ENCODE measurements at places on chromosomes 4 and X.

DNA sequence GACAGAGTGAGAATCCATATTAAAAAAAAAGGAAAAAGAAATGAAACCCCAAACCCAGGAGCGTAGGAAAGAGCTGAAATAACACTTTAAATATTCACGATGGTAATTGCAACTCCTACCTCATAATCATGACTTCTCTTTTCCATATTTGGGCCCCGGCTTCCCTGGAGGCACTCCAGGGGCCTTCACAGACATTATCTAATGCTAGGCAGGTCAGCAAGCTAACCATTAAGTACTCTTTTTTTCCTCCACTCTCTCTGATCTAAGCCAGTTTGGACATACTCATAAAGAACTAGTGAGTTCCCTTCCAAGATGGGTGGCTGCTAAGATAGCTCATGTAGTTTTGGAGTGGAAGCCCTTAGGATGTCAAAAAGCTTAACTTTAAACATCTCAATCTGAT lies 83.2 kb downstream of the SH3KBP1 start:
- no peak for DNase-seq

- no peak for DNase-seq
These were observed 3.1 kb upstream of the PCDH10 start for GRCh38 chr4:133145758-133146573.

DNA sequence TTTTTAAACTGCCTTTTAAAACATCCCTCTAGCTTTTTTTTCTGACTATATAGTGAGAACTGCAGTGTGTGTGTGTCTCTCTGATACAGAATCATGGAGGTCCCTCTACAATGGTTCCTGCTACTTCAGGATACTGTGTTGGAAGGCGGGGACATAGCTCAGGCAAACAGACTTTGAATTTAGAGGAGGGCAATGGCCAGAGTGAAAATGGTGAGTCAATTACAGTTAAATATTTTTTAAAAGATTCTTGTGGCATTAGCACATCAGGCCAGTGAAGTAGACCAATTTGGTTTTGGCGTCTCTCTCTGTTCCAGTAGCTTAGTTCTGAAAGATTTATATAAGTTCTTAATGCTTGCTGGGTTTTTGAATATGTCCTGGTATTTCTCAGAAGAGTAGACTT lies 47.1 kb downstream of the ALG13 start:
- no peak for DNase-seq

DNA sequence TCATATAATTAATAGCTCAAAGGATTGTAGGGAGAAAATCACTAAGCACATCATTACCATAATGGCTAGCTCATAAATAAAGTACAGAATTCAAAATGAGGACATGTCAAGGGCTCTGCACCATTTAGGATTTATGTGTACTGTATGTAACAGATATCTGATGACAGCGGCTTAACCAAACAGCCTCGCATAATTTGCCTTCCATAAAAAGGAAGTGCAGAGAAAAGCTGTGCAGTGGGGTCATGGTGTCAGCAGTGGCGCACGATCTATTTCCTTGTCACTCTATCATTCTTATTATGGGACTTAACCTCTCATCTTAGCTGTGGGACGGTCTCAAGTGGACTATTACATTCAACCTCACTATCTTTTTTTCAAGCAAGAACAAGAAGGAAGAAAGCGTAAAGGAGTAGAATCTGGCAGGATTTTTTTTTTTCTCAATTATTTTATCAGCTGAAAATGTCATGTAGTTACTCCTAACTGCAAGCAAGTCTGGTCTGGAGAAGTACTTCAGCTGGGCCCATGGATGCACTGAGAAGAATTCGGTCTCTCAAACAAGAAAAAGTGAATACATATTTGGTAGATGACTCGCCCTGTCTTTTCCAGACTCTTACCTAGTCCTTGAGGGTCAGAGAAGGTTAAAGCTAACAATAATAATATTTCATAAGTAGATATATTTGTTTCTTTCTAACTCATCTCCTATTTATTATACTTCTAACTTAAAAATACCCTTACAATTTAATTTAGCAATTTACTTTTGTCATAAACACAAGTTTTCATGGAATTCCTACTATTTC lies 94.6 kb downstream of the COX18 start:
- no peak for DNase-seq

GRCh38 chr4:33722800-33723516 lies 2521.4 kb downstream of the ARAP2 start:
- no peak for DNase-seq

- no peak for DNase-seq
These were observed 1.4 kb downstream of the HGFAC start for GRCh38 chr4:3442959-3443749.

DNA sequence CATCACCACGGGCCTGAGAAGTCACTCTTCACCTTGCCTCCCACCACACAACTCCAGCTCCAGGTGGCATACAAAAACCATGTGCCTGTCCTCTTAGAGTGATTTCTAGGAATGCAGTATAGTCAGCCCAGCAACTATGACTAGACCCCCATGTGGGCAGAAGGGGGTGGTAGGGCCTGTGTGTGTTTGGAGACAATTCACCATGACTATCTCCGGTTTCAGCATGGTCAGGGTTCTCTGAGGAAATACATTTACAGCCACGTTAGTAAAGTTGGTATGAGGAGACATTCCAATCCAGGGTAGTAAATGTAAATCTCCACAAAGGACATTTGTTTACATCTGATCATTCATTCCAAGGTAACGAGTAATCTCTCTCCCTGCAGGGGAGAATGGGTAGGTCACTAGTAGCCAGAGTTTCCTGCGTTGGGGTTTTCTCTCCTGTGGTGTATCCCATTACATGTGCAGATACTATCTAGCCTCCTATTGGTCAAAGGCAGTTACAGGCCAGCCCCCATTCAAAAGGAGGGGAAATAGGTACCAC lies 4.2 kb upstream of the MTMR1 start:
- DNase-seq: no peak

- DNase-seq: no peak
These were observed 900.9 kb upstream of the EPHA5 start for GRCh38 chr4:66571145-66571695.

- DNase-seq: no peak
These were observed 5.7 kb downstream of the ZNF280C start for GRCh38 chrX:130263016-130263415.

GRCh38 chr4:19736968-19737756 lies 514.5 kb upstream of the SLIT2 start:
- DNase-seq: no peak

GRCh38 chr4:13968723-13969122 lies 341.2 kb upstream of the BOD1L1 start:
- no peak for DNase-seq

DNA sequence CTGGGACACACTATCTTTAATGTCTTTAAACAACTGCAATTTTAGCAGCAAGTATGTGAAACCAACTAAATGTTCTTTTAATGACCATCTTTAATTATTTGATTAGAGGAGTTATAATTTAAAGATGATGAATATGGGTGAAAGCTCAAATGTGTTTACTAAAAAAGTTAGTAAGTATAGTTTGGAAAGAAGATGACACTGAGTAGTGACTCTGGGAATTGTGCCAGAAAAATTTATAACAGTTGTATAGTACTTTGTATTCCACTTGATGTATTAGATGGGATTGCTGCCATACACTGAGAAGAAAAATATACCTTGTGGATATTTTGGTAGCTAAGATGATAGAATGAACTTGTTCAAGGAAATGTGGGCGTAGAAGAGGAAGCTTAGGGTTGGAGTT lies 19.5 kb upstream of the PACRGL start:
- DNase-seq: no peak

- no peak for DNase-seq
These were observed 54.2 kb downstream of the MSX1 start for GRCh38 chr4:4913628-4914027.

- DNase-seq: no peak
These were observed 207.7 kb downstream of the MGST2 start for GRCh38 chr4:139873111-139873860.

DNA sequence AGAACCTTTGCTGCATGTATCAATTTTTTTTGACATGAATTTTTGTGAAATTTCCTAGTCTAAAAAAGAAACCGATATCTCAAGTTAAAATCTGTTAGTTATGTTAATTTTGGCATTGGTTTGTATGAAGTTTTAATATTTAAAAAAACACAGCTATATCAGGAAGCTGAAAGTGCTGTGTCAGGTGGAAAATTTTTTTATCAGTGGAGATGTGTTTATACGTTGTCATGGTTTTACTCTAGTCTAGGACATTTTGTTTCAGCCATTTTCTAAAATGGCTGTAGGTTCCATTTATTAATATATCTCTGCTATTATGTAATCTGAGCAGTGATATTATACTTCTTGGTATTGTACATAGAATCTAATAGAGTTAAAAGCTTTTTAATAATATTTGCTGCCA lies 34.2 kb downstream of the OCRL start:
- no peak for DNase-seq

GRCh38 chrX:48467281-48467761 lies 2.7 kb downstream of the SLC38A5 start:
- no peak for DNase-seq

- DNase-seq: no peak
These were observed 74.7 kb downstream of the CHRNA9 start for GRCh38 chr4:40409835-40410234.

- DNase-seq: no peak
These were observed 46.9 kb upstream of the ATP8A1 start for GRCh38 chr4:42703813-42704212.

DNA sequence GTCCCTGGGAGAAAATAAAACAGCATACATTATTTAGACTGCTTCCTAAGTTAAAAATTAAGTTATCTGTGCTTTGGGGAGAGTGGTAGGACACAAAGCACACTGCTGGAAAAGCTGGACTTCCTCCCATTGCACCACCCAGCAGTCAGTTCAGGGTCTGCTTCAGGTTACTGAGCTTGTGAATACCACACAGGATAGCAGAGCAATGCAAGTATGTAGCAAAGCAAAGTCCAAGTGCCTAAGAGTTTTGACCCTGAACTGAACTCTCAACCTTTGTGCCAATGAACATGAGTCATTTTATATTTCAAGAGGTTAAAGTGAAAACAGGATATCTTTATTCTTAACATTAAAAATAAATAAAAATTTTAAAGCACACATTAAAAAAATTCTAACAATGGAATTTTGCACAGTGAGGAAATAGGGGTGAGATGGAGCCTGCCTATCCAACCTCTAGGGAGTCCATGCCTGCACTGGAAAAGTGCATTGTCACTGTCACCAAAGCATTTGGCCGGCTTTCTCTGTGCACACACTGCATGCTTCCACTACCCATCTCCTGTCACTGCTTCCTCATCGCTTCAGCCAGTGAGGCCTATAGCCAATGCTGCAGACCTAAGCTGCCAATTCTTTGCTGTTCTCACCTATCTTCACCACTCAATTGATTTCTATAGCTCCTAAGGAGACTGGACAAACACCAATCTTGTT lies 50.9 kb downstream of the ABCG2 start:
- DNase-seq: no peak

DNA sequence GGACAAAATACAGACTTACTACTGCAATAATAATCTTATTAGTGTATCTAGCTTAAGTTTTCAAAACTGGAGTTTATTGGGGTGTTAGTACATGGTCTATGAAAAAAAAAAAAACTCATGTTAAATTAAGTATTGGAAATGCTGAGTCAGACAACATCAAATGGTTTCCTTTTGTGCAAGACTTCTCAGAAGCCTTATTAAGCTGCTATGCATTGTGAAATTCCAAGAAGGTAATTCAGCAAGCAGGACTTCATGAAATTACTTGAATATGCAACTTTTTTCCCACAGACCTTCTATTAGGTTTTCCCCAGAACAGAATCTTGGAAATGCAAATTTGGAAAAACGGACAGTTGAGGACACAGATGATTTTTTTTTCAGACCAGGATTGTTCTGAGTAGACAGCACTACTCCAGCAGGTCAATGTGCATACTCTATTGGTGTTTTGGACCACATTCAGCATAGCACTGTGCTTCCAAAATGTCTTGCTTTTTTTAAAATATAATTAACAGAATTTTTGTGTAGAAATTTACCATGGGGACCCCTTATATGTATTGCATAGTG lies 568.8 kb upstream of the TENM3 start:
- DNase-seq: no peak

- DNase-seq: no peak
These were observed 316.8 kb downstream of the HS3ST1 start for GRCh38 chr4:11111876-11112275.

GRCh38 chrX:110258552-110258951 lies 59.3 kb downstream of the AMMECR1 start:
- no peak for DNase-seq

- DNase-seq: no peak
These were observed 38.6 kb upstream of the TXK start for GRCh38 chr4:48172651-48173050.

- DNase-seq: no peak
These were observed 18.2 kb upstream of the TXK start for GRCh38 chr4:48152259-48152658.

GRCh38 chrX:8194216-8194615 lies 23.1 kb upstream of the VCX2 start:
- no peak for DNase-seq

- DNase-seq: no peak
These were observed 236.5 kb downstream of the GLUD2 start for GRCh38 chrX:121283921-121284320.

DNA sequence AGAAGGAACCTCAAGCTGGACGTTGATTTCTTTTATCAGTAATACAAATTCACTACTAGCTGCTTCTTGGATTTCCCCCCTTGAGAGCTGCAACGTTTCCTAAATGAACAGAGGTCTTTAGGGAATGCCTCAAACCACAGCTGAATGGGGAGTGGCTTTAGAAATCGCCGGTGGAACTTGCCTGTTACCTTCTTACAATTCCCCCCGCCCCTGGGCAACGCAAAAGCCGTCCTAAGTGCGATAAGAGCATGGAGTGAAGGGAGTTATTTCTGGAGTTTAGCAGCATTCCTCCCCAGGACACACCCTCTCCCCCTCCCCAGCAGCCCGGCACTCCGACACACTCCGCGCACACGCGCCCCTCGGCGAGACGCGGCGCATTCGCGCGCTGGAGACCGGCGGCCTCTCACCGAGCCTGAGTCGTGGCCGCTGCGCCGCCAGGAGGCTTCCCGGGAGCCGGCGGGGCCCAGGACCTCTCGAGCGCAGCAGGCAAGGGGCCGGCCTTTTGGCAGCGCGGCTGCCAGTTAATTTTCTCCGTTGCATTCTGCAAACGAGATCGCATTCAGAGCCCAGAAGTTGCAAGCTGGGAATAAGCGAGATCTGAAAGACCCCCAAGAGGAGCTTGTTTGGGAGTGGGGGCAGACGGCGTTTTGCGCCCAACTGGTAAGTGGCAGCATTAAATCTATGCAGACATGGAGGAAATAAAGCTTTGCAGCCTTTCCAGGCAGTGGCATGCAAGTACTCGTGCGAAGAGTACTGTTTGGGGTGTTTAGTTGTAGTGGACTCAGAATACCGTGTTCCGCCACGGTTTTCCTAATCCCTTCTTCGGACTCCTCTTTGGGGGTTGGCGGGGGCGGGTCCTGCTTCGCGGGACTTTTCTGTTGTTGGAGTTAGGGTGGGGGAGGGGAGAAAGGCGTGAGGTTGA lies 134.7 kb downstream of the PALLD start:
- no peak for DNase-seq

Measured in esophagus squamous epithelium (tissue), 5 donors.